ENCODE measurements at places on chromosomes 12 and 14.

DNA sequence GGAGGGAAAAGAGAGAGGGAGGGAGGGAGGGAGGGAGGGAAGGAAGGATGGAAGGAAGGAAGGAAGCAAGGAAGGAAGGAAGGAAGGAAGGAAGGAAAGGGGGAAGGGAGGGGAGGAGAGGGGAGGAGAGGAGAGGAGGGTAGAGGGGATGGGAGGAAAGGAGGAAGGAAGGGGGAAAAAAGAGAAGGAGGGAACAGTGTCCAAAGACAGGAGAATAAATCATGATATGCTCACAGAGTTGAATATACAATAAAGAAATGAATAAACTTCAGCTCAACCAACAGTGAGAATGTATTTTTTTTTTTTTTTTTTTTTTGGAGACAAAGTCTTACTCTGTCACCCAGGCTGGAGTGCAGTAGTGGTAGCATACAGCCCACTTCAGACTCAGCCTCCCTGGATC is 4.0 kb downstream of the OR6J1 start:
- no peak for DNase-seq

DNA sequence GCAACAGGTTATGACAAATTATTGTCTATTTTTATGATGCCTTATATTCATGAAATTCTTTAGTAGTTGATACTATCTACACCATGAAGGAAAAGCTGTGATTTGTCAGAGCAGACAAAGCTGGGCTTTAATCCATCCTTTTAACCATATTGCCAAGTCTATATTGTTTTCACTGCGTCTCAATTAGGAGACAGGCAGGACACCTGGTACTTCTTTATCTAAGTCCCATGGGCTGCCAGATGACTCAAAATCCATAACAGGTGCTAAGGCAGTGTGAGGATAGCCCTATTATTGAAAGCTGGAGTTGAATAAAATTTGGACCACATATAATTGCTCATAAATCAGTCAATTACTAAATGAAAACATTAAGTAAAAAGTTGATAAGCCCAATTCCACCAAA is 22.6 kb downstream of the INSM2 start:
- no peak for DNase-seq

DNA sequence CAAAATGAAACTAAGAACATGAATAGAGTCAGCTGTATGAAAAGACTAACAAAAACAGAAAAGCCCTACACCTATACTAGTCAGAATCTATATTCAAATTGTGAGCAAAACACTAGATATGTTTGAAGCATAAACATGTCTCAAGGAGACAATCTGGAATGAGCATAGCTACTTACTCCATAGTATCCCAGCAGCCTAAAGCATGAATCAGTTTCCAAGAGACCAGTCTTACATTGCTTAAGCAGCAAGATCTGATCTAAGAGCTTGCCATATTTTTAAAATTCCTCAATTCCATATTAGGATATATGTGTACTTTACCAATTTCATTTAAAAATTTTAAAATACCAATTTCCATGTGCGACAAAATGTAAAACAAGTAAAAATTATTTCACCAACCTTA is 7.7 kb downstream of the CAPS2 start:
- DNase-seq = no peak

DNA sequence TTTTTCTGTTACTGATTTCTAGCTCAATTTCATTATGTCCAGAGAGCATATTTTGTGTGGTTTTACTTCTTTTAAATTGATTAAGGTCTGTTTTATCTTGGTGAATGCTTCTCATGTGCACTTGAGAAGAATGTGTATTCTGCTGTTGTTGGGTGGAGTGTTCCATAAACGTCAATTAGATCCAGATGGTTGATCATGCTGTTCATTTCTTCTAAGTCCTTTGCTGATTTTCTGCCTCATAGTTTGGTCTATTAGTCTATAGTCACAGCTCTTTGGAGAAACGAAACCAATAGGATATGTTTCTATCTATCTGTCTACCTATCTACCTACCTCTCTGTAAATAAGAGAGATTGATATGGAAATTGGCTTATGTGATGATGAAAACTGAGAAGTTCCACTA is 17.1 kb upstream of the ADGRD1 start:
- DNase-seq = no peak

DNA sequence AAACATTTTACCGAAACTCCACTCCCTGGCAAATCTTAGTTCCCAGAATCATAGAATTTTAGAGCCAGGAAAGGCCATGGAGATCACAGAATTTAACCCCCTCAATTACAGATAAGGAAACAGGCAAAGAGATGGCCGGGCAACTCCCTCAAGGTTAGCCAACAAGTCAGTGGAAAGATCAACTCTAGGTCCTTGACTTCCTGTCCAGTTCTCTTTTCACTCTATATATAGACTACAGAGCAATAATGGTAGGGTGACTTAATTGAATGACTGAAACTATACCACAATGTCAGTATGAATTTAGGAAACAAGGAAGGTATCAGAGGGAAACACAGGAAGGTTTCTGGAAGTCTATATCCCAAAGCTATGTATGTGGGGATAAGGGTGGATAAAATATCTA is 11.6 kb downstream of the OXA1L start:
- DNase-seq = no peak

DNA sequence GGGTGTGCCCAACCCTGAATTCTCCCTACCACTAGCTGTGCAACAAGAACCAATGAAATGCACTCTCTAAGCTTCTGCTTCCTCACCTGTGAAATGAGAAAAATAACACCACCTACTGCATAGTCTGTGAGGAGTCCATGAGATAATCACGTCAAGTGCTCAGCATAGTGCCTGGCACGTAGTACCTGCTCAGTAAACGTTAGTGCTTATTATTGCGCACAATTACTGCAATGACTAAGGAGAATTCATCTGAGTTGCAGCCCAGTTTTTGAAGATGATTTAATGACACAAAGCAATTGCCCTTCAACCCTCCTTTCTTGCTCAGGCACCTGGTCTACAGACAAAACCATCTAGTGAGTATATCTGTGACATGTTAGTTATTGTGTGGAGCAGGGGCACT is 8.8 kb downstream of the VDR start:
- no peak for DNase-seq

GRCh38 chr12:50567926-50568325 is 63.1 kb downstream of the DIP2B start:
- no peak for DNase-seq

DNA sequence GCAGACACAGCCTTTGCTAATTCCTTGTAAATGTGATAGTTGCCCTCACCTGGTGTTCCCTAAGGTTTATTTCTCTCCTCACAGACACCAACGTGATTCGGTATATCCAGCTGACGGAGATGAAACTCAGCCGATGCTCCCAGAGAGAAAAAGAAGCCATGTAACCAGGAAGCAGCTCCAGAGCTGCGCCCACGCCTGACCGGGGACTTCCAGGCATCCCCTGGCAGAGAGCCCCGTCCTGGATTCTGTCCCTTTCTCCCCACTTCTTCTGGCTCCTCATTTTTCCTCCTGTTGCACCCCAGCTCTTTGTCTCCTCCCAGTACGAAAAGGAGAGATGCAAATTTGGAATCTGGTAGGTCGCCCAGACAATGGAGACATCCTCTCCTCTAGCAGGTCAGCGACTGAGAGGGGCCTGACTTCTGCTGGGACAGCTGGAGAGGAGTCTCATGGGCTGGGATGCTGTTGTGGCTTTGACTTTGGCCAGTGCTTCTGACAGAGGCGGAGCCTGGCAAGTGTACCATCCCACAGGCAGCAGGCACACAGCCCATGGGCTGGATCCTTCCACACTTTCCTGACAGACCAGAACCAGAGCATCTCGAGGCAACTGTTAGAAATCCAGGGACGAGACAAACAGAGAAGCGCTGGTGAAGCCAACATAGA is 29.4 kb downstream of the TTC9 start:
- DNase-seq = no peak

DNA sequence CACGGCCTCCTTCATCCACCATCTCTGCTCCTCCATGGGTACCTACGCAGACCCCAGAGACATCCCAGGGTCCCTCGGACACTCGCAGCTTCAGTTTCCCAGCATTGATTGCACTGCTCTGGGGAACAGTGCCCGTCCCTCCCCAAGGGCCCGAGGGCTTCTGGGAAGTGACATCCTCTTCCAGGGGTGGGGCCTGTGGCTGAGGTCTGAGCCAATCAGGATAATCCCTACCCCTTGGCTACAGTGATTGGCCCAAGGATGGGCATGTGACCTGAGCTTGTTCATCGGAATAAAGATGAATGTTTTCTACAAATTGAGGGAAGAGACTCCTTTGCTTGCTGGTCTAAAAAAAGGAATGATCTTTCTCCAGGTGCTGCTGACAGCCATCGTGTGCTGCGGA is 37.3 kb upstream of the MYL2 start:
- no peak for DNase-seq

DNA sequence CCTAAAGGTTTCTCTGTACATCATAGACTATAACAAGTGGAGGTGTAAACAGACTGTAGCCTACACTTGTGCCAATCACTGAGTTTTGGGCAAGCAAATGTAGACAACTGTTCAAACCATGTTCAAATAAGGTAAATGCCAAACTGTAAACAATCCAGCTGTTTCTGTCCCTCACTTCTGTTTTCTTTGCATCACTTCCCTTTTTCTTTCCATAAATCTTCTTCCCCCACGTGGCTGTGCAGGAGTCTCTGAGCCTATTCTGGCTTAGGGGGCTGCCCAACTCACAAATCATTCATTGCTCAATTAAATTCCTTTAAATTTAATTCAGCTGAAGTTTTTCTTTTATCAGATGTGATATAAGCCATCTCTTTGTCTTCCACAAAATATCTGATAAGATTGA is 65.1 kb upstream of the CPM start:
- DNase-seq = no peak

DNA sequence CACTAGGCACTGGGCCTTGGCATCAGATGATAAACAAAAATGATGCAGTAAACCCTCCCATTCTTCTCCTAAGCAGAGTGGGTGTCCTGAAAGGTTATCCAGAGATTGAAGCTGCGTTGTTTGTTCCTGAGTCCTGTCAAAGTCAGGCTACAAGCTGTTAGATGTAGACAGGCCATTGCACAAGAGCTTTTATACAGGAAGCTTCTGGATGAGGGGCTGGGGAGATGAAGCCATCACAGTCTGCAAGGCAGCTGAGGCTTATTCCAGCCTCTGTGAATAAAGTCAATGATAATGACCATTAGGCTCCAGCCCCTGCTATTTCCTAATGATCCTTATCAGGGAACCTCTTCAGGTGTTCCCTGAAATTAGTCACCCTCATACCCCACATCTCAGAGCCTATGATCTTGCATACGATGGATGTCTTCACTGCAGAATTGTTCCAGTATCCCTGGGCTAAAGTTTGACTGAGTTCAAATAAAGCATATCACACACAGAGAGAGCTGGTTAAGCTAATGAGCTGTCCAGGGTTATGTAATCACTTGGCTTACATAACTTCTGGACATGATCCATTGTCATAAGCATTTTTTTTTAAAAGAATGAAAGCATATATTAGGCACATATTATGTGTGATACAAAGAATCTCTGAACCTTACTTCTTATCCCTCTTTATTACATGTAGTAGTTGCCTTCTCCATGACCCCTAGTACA is 337.1 kb upstream of the OR4E1 start:
- no peak for DNase-seq

- peak; percentile 14 for DNase-seq
These were observed 530 bp downstream of the ARL1 start for GRCh38 chr12:101407049-101407435.

GRCh38 chr12:72740064-72740463 is 467.9 kb downstream of the TRHDE start:
- DNase-seq = no peak
